ENCODE measurements at places on chromosomes 4 and X.

GRCh38 chrX:5683996-5684395 lies 544.7 kb downstream of the NLGN4X start:
- no peak for DNase-seq

DNA sequence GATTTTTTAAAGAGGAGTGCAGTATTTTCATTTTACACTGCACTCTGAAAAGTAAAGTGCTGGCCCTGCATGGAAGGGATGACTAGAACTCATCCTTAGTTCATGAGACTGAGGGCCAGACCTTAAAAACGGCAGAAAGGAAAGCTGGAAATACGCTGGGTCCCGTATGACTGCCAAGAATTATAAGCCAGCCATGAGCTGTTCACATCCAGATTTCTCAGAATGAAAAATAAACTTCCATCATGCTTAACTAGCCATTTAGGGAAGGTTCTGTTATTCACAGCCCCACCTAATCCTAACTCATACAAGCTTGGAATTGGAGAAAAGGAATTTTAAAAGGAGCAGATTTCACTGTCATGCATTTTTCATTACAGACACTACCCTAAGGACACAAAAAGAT lies 894.4 kb downstream of the FAT4 start:
- no peak for DNase-seq

DNA sequence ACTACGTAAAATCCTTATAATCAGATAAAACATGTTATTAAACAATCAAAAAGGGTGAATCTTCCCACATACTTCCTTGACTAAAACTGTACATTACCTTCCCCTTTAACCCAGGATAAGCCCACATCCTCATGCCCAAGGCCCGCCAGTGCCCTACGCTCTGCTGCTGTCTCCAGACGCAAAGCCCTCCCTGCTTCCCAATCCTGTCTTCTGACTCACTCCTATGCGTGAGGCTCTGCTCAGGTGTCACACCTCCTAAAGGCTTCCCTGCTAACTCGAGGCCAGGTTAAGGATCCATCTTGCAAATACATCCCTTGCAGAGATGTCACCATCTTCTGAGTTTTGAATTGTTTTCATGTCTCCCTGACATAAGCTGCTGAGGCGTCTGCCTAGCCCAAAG lies 61.6 kb downstream of the STX18 start:
- DNase-seq, result no peak

DNA sequence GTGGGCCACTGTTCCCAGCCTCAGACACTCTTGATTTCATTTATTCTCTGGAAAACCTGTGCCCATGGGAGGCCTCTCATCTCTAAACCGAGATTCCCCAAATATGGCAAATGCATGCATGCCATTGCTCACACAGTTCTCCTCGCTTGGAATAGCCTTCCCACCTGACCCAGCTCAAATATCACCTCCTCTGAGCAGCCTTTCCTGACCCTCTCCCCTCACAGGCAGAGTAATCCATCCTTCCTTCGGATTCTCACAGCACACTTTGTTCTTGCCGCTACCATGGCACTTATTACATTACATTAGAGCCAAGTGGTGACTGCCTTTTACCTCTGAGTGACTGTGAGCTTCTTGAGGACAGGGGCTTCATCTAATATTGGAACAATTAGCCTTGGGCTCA lies 209.5 kb downstream of the HS6ST2 start:
- no peak for DNase-seq

DNA sequence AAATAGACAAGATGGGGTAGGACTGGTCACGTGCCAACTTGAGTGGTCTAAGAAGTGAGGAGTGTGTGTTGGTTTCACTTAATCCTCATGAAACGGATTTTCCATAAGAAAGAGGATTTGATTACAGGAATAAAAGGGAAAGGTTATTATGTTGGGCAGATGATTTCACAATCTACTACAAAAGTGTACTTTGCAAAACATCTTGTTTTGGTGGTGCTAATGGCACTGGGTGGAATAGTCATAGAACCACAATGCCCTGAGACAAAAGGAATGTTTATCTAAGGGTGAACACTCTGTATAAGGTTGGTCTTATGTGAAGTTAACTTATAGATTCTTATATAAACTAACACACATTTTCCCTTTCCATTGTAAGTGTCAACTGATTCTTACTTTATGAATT lies 45.6 kb downstream of the GLUD2 start:
- no peak for DNase-seq

GRCh38 chr4:76569225-76569624 lies 134.2 kb downstream of the SHROOM3 start:
- no peak for DNase-seq

DNA sequence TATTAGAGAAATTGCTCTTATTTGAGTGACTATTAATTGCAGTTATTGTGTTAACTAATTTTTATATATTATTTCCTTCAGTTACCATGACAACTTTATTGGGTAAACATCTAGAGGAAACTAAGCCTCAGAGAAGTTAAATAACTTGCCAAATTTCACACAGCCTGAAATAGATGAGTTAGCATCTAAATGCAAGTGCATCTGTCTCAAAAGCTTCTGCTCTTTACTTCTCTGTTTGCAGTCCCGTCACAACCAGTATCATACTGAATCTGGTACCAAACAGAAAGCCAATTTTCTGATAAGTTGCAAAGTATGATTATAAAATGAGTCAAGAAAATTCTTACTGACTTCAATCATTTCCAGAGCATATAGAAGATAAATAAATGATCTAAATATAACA lies 1544.9 kb upstream of the PCDH7 start:
- no peak for DNase-seq

- no peak for DNase-seq
Measured at GRCh38 chrX:101986586-101986985, 54.8 kb upstream of the ZMAT1 start.

DNA sequence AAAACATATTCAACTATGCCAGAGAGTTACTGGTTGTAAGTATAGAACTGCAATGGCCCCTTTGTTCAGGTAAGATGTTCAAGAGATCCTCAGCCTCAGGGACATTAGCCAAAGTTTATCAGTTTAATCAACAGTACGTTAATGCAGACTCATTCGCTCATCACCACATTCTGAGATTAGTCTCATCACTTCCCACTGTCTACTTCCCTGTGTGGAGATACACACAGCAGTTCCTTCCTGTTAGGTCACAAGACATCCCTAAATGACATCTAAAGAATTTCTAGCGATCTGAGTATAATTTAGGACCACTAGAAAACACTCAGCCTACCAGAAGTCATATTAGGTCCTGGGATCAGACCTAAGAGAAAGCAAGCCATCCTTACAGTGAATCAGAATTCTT lies 10.4 kb downstream of the SLC10A7 start:
- DNase-seq, result no peak

- no peak for DNase-seq
Measured at GRCh38 chr4:141599853-141600252, 36.5 kb upstream of the IL15 start.

- DNase-seq, result no peak
Measured at GRCh38 chr4:7867701-7868435, 71.8 kb downstream of the AFAP1 start.

DNA sequence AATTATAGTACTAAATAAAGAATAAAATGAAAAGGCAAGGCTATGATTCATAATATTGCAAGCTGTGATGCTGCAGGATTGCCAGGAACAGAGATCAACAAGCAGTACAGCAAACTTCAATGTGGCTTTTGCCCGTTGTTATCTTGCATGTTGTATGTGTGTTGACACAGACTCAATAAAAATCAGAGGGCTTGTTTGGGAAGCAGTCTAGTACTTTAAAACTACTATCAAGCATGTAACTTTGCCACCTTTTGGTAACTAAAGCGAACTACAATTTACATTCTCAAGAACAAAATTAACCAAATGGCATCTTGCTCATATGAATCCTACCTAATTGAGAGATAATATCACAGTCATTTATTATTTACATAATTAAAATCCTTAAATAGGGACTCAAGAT lies 79.8 kb upstream of the GPM6A start:
- DNase-seq, result no peak

DNA sequence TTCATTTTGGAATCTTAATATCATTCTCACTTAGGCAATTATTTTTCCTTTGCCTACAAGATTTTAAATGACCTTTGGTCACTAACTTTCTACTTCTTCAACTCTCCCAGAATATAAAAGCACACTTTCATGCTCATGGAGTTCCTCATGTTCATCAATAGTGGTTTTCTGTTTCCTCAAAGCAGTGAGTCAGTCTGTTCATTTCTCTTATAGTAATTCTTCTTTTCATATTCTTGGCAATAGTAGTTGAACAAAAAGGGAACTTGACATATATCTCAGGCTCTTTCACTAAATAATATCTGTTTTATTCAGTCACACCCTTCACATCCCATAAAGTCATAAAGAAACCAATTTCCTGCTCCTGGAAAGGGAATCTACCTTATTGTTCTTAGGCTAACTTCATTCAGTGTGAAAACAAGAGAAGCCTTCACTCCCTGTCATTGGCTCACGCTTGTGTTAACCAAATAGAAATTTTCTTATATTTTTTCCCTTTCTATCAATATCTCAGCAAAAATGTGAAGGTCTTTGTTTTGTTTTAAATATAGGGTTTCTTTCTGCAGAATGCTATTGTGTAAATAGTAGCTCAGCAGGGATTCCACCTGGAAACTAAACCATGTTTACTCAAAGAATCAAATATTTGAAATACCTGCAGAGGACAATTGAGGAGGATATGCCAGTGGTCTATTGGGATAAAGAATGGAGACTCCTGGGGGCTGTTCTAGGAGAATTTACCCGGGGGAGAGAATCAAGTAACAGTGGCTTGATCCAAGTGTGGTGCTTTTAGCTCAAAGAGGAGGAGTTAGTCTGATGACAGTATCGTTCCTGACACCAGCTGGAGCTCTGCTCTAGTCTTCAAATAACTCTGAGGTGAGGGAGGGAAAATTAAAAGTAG lies 13.4 kb upstream of the TNIP3 start:
- DNase-seq, result no peak

DNA sequence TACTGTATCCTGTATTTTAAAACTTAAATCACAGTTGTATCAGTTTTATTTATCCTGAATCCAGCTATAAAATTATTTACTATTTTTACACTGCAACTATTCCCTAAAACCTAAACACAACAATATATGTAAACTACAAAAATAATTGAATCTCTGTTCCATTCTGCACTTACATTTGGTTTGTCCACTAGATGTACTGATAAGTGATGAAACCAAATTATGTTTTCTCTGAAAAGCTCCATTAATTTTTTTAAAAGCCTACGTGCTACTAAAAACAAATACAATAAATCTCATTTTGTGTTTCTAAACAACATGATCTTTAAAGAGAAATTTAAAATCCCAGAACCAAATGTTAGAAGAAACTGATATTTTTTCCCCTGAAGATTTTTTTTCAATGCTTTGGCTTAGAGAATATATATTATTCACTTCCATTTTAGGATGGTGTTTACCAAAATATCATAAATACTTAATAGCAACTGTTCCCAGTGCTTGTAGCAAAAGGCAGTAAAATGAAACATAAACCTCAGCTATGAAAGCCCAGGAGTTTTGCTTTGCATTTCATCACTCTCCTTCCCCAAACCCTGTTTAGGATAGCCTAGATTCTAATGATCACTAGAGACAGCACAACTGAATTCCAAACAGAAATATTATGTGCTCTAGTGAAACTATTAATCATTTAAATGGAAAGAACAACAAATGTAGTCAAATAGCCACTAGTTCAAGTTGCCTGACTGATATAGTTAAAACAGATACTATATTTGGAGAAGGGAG lies 19.7 kb downstream of the ANTXR2 start:
- DNase-seq, result no peak

GRCh38 chr4:24513718-24514117 lies 70.6 kb downstream of the DHX15 start:
- no peak for DNase-seq

DNA sequence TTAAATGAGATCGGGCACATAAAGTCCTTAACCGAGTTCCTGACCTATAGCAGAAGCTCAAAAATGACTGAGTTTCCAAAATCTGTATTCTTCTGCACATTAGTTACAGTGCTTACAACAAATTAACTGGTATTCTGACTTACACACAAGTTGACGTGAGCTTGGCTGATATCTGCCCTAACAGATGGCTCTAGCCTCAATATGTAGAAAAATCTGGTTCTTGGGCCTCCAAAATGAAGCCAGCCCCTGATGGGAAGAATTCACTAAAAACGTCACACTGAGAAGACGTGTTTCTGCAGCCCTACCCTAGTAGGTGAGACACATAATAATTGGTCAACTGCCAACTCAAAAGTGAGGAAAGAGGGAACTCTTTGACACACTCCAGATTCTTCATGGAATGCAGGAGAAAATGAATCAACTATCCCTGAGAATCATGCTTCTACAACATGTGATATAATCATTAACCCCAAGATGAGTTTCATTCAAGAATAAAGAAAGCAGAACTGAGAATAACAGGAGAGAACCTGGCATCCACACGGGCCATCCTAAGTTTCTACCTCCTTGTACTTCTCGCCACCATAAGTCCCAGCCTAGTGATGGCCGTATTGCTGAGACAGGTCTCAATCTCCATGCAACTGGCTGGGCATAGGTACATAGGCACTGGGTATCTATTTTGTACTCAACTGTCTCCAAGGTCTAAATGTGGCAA lies 8.2 kb downstream of the STX18 start:
- no peak for DNase-seq

DNA sequence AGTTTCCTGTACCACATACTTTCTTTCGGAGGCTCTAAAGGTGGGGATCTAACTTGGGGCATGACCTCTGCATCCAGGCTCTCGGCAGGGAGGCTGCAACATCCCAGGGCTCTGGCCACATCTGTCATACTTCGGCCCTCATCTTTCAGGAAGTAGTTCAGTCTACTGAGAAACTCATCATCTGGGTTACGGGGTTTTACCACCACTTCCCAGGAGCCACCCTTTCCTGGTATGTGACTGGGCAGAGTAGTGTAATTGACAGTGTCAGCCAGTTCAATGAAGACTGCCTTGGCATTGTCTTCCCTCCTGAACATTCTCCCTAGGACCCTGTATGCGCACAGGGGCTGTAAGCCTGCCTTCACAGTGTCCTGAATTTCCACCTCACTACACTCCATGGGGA lies 2.8 kb downstream of the PNMA5 start:
- DNase-seq, result no peak

DNA sequence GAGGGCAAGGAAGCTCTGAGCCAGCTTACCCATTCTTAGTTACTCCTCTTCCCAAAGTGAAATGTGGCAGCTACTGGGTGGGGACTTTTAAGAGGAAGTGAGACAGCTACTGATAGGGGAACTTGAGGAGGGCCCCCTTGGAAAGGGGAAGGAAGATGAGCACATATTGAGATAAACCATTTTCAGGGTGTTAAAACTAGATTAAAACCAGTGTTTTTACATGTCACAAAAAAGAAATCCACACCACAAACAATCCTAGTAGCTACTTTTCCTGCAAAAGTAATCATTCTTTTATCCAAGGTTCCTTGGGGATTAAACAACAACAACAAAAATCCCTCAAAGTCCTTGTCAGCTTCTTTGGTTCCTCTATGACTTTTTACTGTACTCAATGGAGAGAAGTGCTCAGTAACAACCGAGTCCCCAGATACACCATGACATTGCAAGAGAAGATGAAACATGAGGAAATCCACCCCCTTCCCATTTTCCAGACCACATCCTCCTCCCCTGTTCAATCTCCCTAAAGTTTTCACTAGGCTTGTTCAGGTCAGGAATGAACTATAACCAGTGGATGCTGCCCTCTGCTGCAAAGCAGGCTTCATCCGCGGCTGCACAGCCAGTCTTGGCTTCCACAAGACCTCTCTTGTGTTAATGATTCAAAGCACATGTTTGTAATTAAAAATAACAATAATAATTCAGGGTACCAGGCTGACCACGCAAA lies 113.5 kb upstream of the TMEM164 start:
- DNase-seq, result no peak
